Fibroblast of skin of back (primary cell): ENCODE measurements at places on chromosomes 4 and X.
A peak's percentile ranks its signal among the peaks of the same experiment; 100 is the strongest.

- peak; percentile 49 for DNase-seq
Measured at GRCh38 chr4:102263024-102263787, 82.1 kb downstream of the SLC39A8 start.

GRCh38 chr4:102500352-102500695 lies 835 bp upstream of the NFKB1 start:
- peak; percentile 12 for DNase-seq

GRCh38 chr4:88014386-88014905 lies 7.0 kb downstream of the PKD2 start:
- DNase-seq, result no peak

DNA sequence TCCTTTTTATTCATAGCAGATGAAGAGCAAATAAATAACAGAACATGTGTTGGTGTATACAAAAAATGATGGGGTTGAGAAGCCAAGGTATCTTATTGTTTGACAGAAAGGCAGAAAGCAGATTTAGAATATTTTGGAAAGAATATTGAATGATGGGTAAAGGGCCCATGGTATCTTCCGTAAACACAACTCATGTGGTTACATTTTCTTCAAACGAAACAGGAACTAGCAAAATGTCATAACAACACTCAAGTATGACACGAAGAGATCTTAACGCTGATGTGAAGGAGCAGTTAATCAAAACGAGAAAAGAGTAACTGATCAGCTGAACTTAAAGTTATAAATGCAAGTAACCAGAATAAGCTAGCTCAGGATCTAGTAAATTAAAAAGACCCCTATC lies 195.7 kb upstream of the GK2 start:
- no peak for DNase-seq

DNA sequence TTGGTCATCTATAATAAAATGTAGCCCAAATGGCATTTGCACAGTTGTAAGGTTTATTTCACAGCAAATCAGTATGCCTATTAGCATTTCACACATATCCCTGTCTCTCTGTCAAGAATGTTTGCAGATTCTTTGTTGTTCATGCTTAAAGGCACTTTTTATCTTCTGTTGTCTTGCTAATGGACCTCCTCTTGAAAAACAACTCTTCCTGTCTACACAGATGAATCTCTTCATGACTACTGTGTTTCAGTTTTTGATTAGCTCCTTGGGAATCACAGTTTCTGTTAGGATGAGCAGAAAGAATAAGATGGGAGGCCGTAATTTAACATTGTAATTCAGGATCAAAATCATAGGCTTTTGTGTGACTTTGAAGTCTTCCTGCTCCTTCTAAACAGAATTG lies 35.5 kb upstream of the SLC4A4 start:
- no peak for DNase-seq

- DNase-seq, result no peak
Measured at GRCh38 chrX:1360171-1360570, 23.6 kb downstream of the IL3RA start.

DNA sequence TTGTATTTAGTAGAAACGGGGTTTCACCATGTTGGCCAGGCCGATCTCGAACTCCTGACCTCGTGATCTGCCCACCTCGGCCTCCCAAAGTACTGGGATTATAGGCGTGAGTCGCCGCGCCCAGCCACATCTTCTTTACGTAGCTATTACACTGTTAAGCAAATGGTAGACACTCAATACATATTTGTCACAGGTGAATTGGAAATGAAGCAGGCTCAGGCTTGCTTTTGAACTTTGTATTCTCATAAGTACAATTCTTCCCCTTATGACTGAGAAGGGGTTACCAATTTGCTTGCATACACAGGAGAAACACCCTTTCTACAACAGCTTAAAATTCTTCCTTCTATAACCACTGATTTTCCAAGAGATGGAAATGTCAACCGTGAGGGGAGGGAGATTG lies 787 bp upstream of the SRPX2 start:
- DNase-seq, result no peak

DNA sequence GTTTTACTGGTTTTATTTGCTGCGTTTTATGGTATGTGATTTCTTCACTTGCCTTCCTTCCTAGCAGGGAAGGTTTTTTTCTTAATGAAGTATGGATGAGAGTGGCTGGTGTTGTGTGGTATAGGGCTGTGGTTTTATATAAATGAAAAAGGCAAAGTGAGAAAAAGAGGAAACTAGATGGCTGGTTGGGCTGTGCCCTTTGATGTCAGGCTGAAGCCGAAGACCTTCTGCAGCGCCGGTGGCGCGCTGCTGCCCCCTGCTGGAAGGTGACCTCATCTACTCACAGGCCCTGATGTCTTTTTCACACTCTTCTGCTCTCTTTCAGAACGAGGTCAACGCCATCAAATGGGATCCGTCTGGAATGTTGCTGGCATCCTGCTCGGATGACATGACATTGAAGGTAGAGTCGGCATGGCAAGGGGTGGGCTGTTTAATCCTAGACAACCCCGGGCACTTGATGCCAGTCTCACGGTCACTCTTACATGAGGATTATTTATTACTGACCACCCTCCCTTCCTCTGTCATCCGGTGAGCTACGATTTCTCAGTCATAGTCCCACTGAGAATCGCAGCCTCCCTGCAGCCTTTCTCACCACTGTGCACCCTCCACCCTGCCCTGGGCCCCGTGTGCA lies 56.6 kb downstream of the GPR143 start:
- DNase-seq, result peak; percentile 57

DNA sequence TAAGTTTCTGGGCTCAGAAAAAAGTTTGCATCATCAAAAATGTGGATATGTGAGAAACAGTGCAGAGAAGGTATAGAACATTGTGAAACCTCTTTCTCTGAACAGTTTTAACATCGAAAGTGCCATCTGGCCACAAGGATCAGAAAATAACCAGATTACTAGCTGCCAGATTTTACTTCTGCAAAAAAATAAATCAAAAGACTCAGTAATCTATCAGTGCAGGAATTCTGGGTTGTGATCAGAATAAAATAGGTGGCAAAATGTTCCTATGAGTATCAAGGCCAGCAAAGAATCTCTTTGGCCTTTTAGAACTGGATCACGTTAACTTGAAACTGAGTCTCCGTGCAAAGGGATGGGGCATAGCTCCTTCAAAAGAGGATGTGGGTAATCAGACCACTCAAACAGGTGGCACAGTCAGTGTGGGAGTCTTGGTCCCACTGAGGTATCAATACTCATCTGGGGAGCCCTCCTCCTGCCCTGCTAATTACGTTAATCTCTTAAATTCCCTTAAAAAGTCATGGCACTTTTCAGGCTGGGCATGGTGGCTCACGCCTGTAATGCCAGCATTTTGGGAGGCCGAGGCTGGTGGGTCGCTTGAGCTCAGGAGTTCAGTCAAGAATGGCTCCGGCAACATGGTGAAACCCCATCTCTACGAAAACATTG lies 26.7 kb upstream of the RBM47 start:
- DNase-seq, result no peak

- peak; percentile 49 for DNase-seq
Measured at GRCh38 chr4:108346818-108347210, 178.1 kb upstream of the LEF1 start.

GRCh38 chr4:8613421-8614364 lies 21.1 kb downstream of the CPZ start:
- no peak for DNase-seq

- no peak for DNase-seq
Measured at GRCh38 chr4:110155654-110156053, 42.8 kb downstream of the ELOVL6 start.

GRCh38 chr4:32462944-32463343 lies 1742.8 kb downstream of the PCDH7 start:
- DNase-seq, result peak; percentile 23

DNA sequence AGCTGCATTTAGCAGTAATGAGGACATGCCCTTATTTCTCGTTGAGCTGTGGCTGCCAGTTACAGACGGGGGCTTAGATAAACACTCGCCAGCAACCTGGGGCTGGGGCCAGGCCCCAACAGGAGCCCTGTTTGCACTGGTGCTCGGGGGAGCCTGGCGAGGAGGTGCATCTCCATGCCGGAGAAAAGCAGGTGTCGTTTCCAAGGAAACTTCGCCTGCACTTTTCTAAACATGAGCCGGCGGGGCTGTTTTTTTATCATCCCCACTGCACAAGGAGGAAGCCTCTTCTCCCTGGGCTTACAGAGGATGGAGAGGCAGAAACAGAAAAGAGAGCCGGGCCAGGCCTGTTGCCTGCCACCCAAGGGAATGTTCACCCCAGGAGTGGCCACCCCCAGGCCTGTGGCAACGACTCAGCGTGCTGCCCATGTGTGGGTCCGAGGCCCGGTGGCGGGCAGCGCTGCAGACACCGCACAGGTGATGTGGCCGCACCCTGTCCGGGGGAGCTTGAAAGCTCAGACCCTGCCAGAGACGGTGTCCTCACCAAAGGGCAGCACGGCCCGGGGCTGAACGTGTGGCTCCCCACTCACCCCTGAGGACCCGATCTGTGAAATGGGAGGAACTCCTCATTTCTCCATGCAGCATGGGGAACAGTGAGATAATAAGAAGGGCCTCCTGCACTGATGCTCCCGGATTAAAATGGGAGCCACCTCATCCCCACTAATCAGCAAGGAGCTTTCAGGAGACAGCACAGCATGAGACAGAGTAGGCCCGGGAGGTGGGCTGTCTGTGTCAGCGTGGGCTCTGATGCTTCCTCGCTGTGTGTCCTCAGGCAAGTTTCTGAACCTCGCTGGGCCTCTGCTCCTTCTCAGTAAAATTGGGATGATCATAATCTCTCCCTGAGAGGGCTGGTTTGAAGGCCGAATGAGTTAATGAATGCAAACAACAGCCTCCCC lies 33.8 kb upstream of the ADRA2C start:
- no peak for DNase-seq

DNA sequence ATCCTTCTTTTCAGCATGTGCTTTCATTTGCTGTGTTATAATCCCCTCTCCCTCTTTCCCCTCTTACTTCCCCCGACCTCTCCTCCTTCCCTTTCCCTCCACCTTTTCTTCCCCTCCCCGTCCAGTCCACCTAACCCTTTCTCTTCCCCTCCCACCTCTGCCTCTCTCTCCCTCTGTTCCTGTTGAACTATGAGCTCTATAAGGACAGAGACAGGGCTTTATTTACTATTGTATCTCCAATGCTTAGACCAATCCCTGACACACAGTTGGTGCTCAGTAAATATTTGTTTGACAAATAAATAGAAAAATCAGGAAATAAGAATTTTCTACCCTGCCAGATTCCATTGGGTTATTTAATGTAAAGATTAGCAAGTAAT lies 60.8 kb downstream of the EGF start:
- DNase-seq, result no peak

DNA sequence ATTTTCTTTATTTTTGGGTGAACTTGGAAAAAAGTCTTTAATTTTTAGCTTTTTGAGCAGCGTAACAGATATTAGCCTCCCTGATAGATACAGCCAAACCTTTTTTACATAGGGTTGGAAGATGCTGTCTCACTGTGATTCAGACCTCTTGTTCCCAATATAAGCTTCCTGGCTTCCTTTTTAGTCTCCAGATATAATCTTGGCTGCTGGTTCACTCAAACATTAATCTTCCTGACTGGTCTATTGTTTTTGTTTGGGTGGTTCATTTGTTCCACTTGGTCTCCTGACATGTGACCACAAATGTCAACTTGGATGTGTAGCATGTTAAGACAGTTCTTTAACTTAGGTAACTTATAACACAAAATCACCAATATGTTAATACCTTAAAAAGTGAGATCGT lies 23.0 kb downstream of the RPA4 start:
- peak; percentile 0 for DNase-seq

DNA sequence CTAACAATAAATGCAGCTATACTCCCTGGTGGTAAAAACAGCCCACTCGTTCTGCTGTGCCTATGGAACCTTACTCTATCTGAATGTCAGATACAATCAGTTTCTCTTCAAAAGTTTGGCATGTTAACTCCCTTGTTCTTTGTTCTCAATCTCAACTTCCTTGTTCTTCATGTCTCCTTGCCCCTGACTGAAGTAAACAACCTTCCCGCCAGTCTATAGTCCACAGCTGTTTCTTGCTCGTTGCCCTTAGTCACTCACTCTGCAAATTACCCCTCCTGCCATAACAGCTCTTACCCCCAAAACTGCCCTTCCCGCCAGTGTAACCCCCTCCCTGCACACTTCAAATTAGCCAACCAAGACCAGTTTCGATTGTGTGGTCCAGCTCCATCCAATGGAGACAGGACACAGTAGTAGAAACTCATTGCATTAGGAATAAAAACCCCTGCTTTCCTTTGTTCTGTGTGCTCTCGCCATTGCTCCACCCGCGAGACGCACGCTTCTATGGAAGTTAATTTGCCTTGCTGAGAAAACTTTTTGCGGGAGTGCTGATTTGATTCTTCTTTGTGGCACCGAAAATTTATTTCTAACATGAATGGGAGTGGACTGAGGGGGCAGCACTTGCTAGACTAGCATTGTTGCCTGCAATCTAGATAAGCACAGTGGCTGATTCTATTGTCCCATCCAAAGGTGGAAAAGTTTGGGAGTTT lies 7.1 kb upstream of the GPR82 start:
- DNase-seq, result no peak

GRCh38 chr4:136900696-136901095 lies 631.6 kb downstream of the PCDH18 start:
- peak; percentile 49 for DNase-seq

DNA sequence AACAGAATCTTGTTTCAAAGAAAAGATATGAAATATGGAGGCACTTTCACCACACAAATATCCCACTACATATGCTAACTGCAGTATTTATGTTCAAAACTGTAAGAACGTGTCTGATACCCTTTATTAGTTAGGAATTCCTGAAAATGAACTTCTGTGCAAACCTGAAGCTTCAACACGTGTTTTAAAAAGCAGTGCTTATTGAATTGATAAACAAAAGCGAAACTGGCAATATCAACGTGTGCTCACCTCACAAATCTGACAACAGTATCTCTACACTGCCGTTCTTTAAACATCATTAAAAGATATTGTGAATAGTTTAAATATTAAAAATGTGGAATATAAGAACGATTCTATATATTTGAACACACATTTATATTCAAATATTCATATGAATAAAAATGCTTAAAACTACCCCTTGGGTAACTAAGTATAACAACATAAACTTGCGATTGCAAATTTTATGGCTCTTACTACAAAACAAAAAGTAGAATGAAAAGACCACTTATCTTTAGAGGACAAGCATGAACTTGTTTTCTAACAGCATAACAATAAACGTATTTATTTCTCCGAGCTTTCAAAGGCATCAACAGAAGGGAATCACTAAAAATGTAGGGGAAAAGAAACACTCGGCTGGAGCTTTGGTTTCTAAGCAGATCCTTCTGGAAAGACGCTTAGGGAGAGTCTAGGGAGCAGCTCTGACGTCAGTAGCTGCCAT lies at the start of gene LRP2BP:
LRP2BP (minus strand) TSS at position 687 of the 718 bp plus-strand sequence. CDS start 17,738 bp downstream, outside the sequence.
- DNase-seq, result no peak

- DNase-seq, result peak; percentile 35
Measured at GRCh38 chrX:107935200-107935599, 47.0 kb downstream of the TEX13B start.

- DNase-seq, result no peak
Measured at GRCh38 chrX:50161127-50161526, 39.7 kb downstream of the AKAP4 start.

- no peak for DNase-seq
Measured at GRCh38 chrX:53458082-53458481, 23.9 kb upstream of the HSD17B10 start.

- no peak for DNase-seq
Measured at GRCh38 chrX:153925739-153926551, at the start of gene ARHGAP4. TSS of gene ARHGAP4 (minus strand) at chrX:153926264. CDS start at chrX:153926202, 62 bp downstream.
